ENCODE measurements at places on chromosomes 5 and 9.

DNA sequence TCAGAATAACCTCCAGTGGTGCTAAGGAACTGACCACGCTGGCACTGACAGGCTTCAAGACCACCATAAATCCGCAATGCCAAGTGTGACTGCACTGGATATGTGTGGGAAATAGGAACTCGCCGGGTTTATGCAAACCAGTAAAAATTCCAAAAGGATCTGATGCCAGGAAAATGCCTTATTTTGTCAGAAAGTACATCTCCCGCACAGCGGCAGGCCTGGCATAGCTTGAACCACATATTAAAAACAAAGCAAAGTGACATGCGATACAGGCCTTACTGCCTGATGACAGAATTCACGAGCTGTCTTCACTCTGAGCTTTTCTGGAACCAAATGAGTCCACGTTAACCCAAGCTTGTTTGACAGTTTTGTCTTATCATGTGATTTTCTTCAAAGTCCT is 139.6 kb downstream of the GLIS3 start:
- no peak for DNase-seq

- DNase-seq, result no peak
Observed at GRCh38 chr9:134380542-134381271, 54.5 kb downstream of the RXRA start.

DNA sequence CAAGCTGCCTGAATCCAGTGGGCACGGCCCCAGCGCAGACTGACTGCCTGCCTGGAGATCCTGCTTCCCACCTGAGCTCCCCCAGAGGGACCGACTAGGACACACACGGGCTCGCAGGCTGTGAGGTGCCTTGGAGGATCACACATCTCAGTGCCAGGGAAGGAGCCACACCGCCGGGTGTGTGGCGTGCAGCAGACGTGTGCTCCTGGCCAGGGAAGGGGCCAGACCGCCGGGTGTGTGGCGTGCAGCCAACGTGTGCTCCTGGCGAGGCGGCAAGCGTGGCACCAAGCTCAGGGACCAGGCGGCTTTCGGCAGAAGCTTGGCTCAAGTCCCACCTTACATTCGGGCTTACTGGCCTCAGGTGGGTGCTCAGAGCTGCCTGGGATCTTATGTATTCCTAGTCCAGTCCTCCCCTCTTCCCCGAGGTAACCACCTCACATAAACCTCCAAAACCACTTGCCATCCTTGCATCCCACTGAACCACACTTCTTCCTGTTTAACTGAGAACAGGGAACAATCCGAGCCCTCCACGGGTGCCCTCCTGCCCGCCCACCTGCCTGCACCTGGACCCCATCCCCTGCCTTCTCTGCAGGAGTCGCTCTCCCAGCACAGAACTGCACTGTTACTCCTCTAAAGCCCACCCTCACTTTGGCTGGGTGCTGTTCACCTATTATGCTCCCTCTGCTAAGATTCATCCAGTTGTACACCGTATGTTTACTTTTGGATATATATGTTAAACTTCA is 22.4 kb upstream of the MRNIP start:
- DNase-seq, result no peak

- no peak for DNase-seq
Observed at GRCh38 chr9:33024126-33024965, 727 bp upstream of the DNAJA1 start.

DNA sequence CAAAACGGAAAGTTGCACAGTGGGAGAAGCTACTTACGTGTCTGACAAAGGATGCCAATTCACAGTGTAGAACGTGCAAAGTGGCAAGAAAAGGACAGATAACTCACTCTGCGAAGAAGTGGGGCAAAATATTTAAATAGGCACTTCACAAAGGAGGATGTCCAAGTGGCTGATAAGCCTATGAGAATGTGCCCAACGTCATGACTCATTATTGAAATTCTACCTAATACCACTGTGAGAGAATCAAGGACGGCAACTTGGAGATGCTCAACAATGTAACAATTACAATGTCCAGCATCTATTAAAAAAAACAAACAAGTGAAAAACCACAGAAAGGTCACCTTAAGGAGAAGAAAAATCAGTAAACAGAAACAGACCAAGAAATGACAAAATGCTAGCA is 59.0 kb downstream of the NACC2 start:
- no peak for DNase-seq

GRCh38 chr5:121174351-121174750 is 677.3 kb upstream of the FTMT start:
- no peak for DNase-seq

DNA sequence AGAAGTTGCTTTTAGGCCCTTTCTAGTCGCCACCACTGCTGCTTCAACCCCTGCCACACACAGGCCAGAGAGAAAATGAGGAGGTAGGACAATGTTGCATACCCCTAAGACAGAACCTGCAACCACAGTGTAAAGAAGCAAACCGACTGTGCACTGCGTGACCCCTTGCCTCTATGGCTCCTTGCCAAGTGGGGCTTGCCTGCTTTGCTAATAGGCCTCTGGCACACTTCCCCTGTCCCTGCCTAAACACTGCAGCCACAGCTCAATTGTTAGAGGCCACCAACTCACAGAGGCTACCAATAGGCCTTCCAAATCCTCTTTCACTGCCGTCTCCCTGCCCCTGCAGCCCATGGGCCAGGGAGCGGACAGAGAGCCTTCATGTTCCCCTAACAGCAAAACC is 280.1 kb downstream of the CDH10 start:
- DNase-seq, result no peak

DNA sequence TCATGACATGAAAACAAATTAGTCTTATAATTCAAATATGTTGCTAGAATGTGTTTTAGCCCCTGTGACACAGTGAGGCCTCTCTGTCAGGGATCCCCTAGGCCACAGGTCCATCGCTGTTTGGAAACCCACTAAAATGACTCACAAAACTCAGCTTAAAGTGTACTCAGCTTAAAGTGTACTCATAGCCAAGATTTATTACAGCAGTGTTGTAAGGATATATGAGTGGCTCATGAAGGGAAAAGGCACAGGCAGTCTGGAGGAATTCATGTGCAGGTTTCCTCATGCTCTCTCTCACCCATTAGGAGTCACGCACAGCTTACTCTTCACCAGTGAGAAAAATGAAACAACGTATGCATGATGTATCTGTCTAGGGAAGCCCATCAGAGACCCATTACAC is 24.4 kb upstream of the TGFBI start:
- DNase-seq, result no peak

DNA sequence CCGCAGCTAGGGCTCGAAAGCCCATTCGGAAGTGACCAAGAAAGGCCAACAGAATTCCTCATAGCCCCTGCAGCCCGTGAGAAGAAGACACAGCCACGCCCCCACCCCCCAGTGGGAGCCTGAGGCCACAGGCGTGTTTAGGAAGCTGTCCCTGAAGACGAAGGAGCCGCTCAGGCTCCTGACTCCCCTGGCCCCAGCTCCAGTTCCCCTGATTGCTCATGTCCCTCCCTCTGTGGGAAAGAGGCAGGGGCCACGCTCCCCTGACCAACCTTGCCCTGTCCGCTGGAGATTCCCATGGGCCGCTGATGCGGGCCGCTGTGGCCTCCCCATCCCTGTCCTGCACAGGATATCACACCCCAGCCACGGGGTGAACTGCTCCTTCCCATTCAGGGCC is 13.6 kb downstream of the ROPN1L start:
- DNase-seq, result no peak

DNA sequence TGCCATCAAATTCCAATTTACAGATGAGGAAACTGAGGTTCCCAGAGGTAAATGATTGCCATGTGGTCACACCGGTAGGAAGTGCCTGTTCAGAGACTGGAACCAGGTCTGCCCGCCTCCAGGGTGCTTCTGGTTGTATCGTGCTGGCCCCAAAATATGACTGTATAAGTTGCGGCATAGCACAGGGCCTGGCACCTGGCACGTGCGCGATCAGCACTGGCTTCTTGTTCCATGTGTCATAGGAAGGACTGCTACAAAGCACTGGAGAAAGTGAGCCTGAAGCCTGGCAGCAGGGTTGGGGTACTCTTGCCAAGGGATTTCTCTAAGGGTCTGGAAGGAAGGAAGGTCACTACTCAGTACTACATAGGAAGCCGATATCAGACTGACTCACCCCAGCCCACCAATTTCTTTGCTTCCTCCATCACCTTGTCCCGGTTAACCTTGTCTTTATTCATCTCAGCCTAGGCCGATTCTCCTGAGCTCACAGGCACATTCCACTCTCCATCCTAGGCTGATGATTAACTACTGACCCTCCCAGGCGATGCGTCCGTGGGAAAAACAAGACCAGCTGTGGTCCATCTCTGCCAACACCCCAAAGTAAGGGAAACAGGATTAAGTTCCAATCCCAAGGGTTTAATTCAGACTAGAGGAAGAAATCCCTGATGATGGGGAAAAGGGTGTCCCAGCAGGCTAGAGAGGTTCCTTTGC is 1.8 kb downstream of the HRH2 start:
- DNase-seq, result no peak

GRCh38 chr9:38164659-38165221 is 95.7 kb upstream of the SHB start:
- DNase-seq, result no peak

DNA sequence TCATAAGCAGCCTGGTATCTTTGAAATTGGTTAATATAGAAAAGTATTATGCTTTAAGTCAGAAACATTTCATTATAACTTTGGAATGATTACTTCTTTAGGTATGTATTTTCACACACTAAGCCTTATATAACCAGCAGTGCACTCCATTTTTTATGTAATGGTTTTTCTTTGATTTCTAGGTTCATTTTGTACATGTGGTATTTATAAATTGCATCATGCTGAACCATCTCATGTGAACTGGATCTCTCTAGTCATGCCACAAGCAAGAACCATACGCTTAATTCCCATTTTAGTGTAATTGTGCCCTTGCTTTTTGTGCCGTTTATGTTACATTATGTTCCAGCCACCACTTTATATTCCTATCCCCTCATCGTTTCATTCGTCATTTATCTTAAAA is 38.6 kb upstream of the SRP19 start:
- DNase-seq, result no peak

DNA sequence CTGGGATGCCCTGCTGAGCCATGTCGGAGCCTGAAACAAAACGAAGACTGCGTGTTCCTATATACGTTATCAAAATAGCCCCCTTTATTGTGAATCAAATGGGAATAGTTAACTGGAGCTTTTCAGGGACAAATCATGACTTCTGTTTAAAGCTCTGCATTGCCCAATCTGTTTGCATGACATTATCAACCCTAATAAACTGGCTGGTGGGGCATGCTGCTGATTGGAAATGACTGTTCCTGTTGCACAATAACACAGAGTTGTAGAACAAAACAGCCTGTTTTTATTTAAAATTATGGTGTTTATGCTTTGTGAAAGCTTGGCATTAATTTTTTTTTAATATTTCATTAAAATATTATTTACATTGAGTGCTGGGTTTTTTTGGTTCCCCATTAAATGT is 215.5 kb downstream of the TMEM167A start:
- no peak for DNase-seq

DNA sequence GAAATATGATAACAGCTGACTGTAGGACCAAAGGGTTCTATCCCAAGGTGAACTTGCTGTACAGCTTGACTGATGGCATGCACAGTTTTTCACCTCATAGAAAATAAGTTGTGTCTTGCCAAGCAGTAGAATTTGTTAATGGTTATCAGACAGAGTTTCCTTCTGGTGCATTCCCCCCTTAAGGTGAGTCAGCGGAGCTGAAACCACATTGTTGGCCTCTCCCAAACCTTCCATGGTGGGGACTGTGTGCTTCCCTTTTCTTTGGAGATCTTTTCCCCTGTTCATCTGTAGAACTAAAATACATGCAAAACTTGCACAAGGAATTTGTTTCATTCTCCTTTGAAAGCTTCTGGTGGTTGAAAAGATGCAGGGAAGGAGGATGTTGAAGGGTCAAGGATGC is 179.8 kb downstream of the FGF1 start:
- DNase-seq, result no peak

GRCh38 chr5:161311965-161312364 is 234.6 kb downstream of the GABRB2 start:
- DNase-seq, result no peak

- no peak for DNase-seq
Observed at GRCh38 chr5:158135682-158136179, 276.8 kb upstream of the CLINT1 start.

DNA sequence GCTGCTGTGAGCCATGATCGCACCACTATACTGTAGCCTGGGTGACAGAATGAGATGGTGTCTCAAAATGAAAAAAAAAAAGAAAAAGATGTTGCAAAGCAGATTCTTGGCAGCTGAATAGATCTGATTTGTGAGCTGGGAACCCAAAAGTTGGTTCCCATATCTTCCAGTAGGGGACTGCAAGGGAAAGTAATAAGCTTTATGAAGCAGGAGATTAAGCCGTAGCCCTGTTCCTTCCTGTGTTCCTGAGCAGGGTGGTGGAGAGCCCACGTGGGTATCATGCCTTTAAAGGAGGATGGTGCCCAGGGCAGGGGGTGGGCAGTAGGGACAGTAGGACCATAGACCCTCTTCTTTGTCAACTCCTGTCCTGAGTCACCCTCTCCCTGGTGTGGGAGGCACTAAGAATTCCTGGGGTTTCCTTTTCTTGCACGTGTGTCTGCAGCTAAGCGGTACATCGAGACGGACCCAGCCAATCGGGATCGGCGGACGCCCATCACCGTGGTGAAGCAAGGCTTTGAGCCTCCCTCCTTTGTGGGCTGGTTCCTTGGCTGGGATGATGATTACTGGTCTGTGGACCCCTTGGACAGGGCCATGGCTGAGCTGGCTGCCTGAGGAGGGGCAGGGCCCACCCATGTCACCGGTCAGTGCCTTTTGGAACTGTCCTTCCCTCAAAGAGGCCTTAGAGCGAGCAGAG is 37.9 kb downstream of the STOM start:
- no peak for DNase-seq

DNA sequence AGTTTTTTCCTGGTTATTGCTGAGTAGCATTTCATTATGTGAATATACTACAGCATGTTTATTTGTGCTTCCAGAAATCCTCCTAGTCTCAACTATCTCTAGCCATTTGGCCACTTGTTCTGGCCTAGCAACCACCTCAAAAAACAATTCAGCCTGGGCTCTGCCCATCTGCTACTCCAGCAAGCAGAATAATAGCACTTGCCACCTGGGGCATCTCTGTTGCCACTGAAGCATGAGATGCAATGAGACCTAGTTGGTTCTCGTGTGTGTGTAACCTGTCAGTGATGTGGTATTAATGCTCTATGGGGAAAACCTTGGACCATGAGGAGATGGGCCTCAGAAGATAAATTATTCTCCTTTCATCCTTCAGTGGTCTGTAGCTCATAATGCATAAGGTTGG is 129.5 kb downstream of the RNF180 start:
- DNase-seq, result no peak

GRCh38 chr5:33205727-33206410 is 234.9 kb upstream of the TARS1 start:
- no peak for DNase-seq

GRCh38 chr5:80238097-80238496 is 17.8 kb downstream of the SERINC5 start:
- no peak for DNase-seq

DNA sequence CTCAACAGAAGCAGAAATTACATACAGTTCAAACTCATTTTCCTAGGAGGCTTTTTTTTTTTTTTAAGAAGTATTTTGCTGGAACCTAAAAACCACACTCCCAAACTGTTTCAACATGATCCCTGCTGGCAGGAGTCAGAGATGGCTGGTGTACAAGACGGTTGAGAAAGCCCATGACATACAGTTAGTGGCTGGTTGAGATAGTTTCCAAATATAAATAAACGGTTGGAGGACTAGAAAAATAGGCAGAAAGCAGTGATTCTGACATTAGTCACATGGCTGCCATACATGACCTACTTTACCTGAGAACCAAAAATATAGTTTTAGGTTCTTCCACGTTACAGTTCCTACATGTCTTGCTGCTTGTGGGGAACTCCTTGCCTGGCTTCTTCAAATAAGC is 31.7 kb upstream of the BASP1 start:
- no peak for DNase-seq

All from activated gamma-delta T cell treated with anti-CD3 and anti-CD28 coated beads, Interleukin-2, amount 50 U/mL, for 16 hours (primary cell).